EH (cell line): ENCODE measurements at places on chromosomes 1 and 21.

DNA sequence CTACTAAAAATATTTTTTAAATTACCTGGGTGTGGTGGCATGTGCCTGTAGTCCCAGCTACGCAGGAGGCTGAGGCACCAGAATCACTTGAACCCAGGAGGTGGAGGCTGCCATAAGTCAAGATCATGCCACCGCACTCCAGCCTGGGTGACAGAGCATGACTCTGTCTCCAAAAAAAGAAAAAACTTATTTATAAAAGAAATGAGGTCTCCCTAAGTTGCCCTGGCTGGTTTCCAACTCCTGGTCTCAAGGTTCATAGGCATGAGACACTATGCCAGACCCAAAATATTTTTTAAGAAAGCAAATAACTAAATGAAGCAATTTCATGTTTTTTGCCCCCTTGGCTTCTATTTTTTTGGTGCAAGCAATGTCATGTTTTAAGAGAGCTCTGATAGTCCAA is 32.9 kb downstream of the EIF4G3 start:
- DNase-seq: peak; percentile 18

DNA sequence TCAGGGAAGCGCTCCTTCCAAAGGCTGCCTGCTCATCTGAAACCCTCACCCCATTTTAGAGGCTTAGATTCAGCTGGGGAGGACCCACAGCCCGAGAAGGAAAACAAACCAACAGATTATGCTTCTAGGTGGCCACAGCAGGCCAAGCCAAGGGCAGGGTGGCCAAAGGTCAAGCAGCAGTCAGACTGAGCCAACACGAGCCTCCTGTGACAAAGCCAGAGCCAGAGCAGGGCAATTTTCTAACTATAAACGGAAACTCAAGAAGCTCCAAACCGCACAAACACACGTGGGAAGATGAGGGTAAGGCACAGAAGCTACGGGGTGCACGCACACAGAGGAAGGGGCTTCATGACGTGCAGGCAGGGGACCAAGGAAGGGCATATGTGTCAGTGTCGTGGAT is 64.1 kb downstream of the PLEKHA6 start:
- peak; percentile 61 for DNase-seq

DNA sequence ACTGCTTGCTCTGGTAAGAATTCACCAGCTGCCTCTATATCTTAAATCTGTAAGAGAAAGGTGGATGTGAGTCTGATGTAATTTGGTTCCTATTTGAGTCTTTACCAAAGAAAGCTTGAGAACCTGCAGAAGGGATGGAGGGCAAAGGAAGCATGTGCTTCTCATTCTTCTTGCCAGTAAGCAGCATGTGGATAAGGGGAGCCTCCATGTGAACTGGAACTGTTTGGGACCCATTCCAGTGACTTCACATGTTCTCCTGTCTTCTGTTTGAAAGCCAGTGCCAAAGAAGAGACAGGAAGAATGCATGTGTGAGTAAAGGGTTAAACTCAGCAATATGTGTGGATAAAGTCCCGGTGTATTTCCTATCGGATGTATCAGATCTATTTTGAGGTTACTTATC is 119.6 kb upstream of the ADGRL2 start:
- peak; percentile 6 for DNase-seq

DNA sequence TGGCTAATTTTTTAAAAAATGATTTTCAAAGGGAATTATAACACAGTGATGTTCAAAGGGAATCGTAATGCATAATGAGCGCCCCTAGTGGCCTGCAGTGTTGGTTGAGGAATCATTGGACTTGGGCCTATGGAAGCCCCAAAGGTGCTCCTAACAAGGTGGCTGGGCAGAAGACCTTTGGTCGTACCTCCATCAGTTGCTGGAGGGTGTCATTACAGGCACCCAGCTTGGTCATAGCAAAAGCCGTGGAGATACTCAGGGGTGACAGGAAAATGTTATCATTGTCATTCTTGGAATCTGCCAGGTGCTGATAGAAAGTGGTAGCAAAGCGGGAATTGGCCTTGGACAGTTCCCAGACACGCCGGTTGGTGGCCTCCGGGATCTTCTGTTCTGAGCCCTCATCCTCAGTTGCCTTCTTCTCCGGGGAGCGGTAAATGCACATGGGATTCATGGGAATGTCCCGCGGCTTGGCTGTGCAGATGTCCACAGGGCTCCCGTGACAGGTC is 2.7 kb downstream of the SERPINC1 start:
- peak; percentile 9 for DNase-seq
